ENCODE measurements at places on chromosomes 16 and 17. TPM values are rescaled to one million over a fixed set of nuclear protein-coding genes. Genes with fewer than 3 reads are reported as not detected.

The ATP2A1 gene
- total RNA-seq, result 64.1 TPM

The SOCS1 gene
- total RNA-seq, result 7.2 TPM

The CPHXL2 gene
- total RNA-seq, result not detected

The SLC25A11 gene
- total RNA-seq, result 34.2 TPM

The DLX4 gene
- total RNA-seq, result 2.3 TPM

The COG1 gene
- 15.4 TPM for total RNA-seq

The KRT13 gene
- 2.9 TPM for total RNA-seq

The SCGB1C2 gene
- not detected for total RNA-seq

The MSLN gene
- 1.4 TPM for total RNA-seq

The TGFB1I1 gene
- 20.2 TPM for total RNA-seq

The SPNS3 gene
- total RNA-seq, result 0.79 TPM

The ASIC2 gene
- total RNA-seq, result 0.30 TPM

The RMI2 gene
- total RNA-seq, result 8.7 TPM

The TBC1D3L gene
- 2.8 TPM for total RNA-seq

The PRAC1 gene
- not detected for total RNA-seq

The ZFPM1 gene
- total RNA-seq, result 0.69 TPM

The CA7 gene
- total RNA-seq, result not detected

The TLCD2 gene
- 4.6 TPM for total RNA-seq

The TCAP gene
- total RNA-seq, result 20.7 TPM

The ESRP2 gene
- total RNA-seq, result 22.9 TPM

The INTS2 gene
- total RNA-seq, result 18.0 TPM

The TBX21 gene
- total RNA-seq, result 0.39 TPM

The EARS2 gene
- total RNA-seq, result 22.1 TPM

The CIITA gene
- total RNA-seq, result 5.7 TPM

The G6PC1 gene
- not detected for total RNA-seq

The TLCD3A gene
- total RNA-seq, result 16.9 TPM

The PPP1R27 gene
- 10.0 TPM for total RNA-seq

The CLEC10A gene
- 3.7 TPM for total RNA-seq

The DOC2A gene
- total RNA-seq, result 1.5 TPM

The ABCA6 gene
- total RNA-seq, result 46.1 TPM

The CYBA gene
- 77.4 TPM for total RNA-seq

The HAS3 gene
- 9.9 TPM for total RNA-seq

The B4GALNT2 gene
- total RNA-seq, result 1.3 TPM

The TBC1D3K gene
- total RNA-seq, result not detected

The ALKBH5 gene
- total RNA-seq, result 48.7 TPM

The TNFRSF13B gene
- not detected for total RNA-seq

The PRSS36 gene
- 0.99 TPM for total RNA-seq

The LYRM9 gene
- total RNA-seq, result 10.8 TPM

The WNT3 gene
- 10.5 TPM for total RNA-seq

The KRT40 gene
- total RNA-seq, result 7.7 TPM

The FAM83G gene
- total RNA-seq, result 24.2 TPM

The CA10 gene
- 0.89 TPM for total RNA-seq

The GCGR gene
- not detected for total RNA-seq

The OR4D1 gene
- total RNA-seq, result not detected

The FGF11 gene
- 3.4 TPM for total RNA-seq

The VASN gene
- total RNA-seq, result 20.6 TPM

The PLK1 gene
- 5.1 TPM for total RNA-seq

The HSPB9 gene
- not detected for total RNA-seq

The BRIP1 gene
- 10.5 TPM for total RNA-seq

The PRR15L gene
- total RNA-seq, result 1.7 TPM

The RGS9 gene
- total RNA-seq, result 4.6 TPM

The KRTAP1-5 gene
- 14.1 TPM for total RNA-seq
